Activated T-cell treated with anti-CD3 and anti-CD28 coated beads for 1 hour (primary cell): ENCODE measurements at places on chromosomes 2 and 18.

GRCh38 chr2:46999084-46999483 lies 83.5 kb upstream of the MCFD2 start:
- no peak for DNase-seq

DNA sequence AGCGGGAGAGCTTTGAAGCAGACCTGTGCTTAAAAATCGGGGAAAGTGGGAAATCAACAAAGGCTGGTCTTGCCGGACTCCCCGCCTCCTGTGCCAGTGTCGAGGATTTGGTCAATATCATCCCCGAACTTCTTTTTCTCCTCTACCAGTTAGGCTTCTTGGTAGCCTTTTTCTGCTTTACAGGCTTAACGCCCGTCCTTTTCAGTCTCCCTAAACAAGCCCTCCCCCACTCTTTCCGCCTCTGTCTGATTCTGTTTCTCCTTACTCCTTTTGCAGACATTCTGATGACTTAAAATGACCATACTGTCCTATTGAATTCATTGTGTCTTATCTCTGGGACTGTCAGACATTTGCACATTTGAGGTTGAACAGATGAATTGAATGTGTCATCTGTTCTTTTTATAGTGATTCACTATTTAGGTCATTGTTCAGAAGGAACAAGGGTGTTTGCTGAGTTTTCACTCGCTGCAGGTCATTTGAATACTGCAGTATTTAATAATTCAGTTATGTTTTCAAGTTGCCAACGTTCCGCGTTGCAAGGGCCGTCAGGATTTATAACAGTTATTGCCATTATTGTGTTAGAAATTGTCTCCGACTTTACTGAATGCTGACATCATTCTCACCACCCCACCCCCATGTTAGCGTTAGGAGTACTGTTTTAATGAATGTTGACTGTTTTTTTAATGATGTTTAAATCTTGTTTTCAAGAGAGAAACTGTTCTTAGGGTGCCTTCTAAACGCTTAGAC lies 1.1 kb downstream of the ITGAV start:
- DNase-seq = no peak

DNA sequence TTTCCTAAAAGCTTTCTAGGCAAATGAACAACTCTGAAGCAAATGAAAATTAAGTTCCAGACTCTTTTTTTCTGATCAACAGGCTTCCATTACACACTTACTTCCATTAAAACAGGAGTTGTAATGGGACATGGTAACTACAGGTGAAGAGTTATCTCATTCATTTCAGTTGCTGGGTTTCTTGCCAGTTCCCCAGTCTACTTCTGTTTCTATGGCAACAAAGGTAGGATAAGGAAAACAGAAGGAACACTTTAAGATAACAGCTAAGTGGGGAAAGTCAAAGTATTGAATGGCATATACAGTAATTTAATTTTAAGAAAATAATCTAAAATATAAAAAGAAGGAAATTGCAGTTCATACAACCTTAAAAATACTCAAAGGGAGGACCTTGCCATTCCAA lies 25.1 kb downstream of the BAZ2B start:
- no peak for DNase-seq

GRCh38 chr2:118051826-118052358 lies 36.4 kb upstream of the INSIG2 start:
- DNase-seq = no peak

GRCh38 chr2:176553685-176554100 lies 284.5 kb downstream of the MTX2 start:
- DNase-seq = no peak

- DNase-seq = no peak
Measured at GRCh38 chr18:43705850-43706249, 428.6 kb upstream of the SYT4 start.

DNA sequence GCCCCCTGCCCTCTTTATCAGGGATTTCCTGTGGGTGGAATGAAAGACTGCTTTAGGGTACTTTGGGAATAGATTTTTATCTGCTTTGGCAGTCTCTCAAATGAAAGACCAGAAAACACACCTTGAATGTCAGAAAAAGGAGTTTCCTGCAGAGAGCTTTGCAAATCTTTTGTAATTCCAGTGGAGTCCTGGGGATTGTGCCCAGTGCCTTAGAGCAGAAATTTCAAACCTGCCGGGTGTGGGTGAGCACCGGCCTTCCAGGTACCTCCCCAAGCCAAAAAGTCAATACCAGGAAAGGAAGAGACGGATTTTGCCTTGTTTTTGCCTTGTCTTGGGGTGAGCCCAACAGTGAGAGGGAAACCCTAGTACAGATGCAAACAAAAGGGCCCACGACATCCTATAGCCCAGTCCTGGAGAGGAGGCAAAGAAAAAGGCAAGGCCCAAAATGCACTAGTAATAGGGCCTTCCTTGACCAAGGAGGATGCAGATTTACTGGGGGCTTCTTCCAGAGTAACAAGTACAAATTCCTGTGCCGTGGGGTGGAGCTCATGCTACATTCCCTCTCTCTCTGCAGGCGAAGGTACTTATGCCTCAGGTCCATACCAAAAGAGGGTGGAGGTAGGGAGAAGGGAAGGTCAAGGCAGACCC lies 36.4 kb downstream of the FOXI3 start:
- no peak for DNase-seq
